ELF-1 (cell line): ENCODE measurements at places on chromosomes 12 and 14.

- no peak for DNase-seq
Observed at GRCh38 chr14:50397390-50398188, 908 bp upstream of the CDKL1 start.

GRCh38 chr14:51609955-51610283, 41.8 kb upstream of the FRMD6 start:
- peak; percentile 16 for DNase-seq

- peak; percentile 42 for DNase-seq
Observed at GRCh38 chr14:61537563-61538463, 157.5 kb upstream of the HIF1A start.

- DNase-seq = peak; percentile 53
Observed at GRCh38 chr14:32382704-32383103, 53.6 kb downstream of the AKAP6 start.

DNA sequence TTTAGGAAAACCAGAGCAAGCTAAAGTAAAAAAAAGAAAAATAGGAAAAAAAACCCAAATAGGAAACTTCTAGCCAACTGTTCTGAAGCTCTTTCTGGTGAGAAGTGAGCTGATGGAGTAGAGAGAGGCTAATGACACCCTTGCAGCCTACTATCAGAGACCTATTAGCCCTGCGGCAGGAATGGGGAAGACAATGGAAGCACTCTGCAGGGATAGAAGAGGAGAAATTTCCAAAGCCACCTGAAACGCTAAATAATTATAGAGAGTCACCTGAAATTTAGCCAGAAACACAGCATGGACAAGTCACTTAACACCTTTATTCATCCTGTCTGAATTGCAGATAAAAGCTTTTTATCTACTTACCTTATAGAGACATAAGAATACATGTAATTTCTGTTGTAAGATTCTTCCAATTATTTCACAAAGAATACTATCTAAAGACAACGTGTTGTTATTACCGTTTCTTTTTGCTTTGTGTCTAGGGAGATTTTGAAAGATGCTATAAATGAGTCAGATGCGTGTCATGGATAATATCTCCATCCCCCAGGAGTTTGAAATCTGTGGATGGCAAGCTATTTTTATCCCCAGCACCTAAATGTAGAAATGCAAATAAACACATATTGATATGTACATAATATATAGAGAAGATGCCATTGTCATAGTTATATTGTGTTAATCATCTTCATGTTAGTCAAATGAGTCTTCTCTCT, 138.6 kb downstream of the TPH2 start:
- DNase-seq = no peak

DNA sequence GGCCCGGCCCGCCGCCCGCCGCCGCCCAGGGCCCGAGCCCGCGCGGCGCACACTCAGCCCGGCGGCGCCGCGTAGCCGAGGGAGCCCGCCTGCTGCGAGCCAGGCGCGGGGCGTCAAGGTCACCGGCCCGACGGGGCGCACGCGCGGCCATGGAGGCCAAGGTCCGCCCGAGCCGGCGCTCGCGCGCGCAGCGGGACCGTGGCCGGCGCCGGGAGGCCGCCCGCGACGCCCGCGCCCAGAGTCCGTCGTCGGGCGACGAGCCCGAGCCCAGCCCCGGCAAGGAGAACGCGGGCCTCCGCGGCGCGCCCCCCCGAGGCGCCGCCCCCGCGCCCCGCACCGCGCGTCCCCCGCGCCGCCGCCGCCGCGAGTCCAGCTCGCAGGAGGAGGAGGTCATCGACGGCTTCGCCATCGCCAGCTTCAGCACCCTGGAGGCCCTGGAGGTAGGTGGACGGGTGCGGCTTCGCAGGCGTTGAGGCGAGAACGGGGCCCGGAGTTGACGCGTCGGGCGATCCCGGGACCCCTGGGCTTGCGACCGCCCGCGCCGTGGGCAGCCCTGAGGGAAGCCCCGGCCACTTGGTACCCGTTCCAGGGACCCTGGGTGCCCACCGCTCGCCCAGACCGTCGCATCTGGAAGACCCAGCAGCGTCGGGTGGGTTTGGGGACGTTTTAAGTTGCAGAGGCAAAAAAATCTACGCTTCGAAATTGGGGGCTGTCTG, 629 bp downstream of the FBRSL1 start:
- no peak for DNase-seq

- DNase-seq = no peak
Observed at GRCh38 chr12:12986775-12987331, 13.2 kb downstream of the HEBP1 start.

- no peak for DNase-seq
Observed at GRCh38 chr12:120978296-120979219, at the start of gene HNF1A. HNF1A (plus strand) TSS chr12:120978543; CDS start chr12:120978769, 226 bp downstream.

DNA sequence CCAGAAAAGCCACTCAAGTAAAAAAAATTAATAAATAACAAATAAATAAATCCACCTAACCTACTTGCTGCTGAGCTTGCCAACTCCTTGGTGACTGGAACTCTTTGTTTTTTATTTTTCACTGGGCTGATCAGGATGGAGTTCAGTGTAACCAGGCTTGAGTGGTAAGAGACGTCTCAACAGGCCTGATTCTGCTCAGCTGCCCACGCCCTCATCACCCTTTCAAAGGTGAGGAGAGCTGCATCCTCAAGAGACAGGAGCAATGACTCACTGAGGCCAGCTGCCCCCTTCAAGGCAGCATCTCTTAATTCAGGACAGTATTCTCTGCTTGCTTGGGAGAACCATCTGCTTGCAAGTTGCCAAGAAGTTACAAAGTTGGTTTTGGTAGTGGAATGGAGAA, 111.9 kb upstream of the CPM start:
- no peak for DNase-seq

DNA sequence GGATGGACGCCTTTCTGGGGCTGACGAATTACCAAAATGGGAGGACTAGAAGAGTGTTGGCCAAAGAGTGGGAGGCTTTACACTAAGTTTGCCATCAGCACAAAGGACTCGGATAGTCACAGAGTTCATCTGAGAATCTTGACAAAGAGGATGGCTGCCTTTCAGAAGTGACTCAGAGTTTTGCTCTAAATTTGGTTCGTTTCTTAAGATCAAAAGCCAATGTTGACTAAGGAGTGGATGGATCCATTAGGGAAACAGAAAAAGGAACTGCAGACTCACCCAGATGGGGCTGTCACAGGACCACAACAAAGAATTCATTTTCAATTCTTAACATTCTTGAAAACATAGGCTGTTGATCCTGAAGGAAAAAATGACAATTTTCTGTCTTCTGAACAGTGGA, 81.3 kb upstream of the DUSP6 start:
- no peak for DNase-seq

- peak; percentile 50 for DNase-seq
Observed at GRCh38 chr14:103185051-103186029, 62.1 kb downstream of the TNFAIP2 start.

GRCh38 chr12:2261708-2262107, 208.9 kb downstream of the CACNA1C start:
- no peak for DNase-seq

GRCh38 chr14:63659726-63660125, 18.1 kb upstream of the WDR89 start:
- DNase-seq = no peak

GRCh38 chr12:14935031-14935430, 3.3 kb downstream of the ERP27 start:
- DNase-seq = no peak

GRCh38 chr12:5798242-5799015, 146.6 kb downstream of the ANO2 start:
- no peak for DNase-seq

- DNase-seq = no peak
Observed at GRCh38 chr14:106037380-106037779, 511.0 kb downstream of the TMEM121 start.

DNA sequence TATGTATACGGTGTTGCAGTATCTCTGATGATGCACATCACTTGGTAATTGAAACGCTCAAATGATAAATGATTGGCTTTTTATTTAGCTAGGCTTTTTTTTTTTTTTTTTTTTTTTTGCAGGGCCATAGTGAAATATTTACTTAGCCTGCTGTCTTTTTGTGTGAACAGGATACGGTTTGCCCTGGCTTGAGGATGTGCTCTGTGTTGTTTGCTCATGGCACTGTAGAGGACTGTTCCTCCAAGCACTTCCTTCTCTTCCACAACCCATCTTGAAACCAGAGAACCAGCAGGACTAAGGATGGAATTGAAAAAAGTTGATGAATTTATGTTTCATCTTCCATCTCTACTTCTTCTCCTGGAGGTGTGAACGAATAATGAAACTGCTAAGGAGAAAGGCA, 15.5 kb upstream of the SSPN start:
- DNase-seq = no peak

DNA sequence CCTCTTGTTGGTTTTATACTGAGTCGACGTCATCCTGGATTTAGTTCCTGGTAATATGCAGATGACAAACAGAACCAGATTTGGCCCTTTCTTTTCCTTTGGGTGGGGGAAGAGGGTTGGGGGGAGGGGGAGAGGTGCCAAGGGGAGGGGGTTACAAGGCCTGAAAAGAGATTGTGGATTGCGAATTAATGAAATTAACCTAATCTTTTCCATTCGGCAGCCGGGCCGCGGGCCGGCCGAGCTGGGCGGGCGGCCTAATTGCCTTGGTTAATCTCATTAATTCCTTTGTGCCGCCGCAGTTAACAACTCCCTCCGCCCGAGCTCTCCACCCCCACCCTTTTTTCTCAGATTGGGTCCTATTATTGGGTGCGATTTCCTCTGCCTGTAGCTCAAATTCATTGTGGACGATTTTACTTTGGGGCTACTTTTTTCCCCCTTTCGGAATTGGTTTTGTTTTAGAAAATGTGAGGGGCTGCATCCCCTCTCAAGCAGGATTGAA, 387 bp upstream of the GSC start:
- DNase-seq = peak; percentile 69

- DNase-seq = peak; percentile 77
Observed at GRCh38 chr12:128383357-128383937, 116.5 kb downstream of the TMEM132C start.

DNA sequence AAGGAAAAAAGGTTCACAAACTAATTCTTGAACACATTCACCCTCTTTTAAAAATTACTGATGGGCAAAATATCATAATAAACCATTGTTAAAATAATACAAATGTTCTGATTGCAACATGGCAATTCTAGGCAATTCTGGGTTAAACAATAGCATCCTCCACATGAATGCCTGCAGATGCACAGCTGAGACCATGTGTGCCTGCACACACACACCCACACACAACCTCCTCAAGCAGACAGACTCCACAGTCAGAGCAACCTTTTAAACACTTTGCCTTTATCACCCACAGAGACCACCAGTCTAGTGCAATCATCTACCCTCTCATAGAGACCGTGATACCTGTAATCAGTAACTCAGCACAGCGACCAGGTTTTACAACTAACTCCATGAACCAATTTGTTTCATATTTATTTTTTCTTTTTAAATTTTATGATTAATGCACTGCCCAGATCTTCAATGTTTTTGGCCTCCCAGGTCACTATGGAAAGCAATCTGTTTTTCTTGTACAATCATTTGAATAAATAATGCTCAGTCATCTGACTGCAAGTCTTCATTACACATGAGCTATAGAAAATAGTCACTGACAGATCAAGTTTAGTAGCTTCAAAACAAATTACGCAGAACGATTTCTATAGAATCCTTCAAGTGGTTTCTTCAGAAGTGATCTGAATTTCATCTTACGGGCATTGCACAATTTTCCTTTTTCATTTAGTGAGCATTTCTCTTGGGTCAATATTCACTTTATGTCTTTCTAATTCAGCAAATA, 105.8 kb downstream of the PRKD1 start:
- DNase-seq = no peak

GRCh38 chr12:18966954-18967353, 162.6 kb upstream of the PLEKHA5 start:
- no peak for DNase-seq

DNA sequence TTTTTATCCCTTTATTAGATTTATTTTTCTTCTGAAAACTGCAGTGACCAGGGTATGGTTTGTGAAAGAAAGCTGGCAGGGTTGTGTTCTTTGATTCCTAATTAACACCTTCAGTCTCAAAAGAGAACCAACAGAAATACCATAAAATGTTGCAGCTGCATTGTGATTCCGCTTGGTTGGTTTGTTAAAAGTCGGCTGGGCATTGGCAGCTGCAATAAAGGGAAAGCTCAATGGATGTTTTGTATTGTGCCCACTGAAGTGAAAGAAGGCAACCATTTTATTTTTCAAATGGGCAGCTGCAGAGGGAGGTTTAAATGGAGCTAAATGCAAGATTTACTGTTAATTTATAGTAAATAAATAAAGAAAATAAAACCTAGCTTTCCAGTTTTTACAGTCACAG, 16.7 kb downstream of the LGR5 start:
- DNase-seq = no peak
